ENCODE measurements at places on chromosomes 3 and 15.

DNA sequence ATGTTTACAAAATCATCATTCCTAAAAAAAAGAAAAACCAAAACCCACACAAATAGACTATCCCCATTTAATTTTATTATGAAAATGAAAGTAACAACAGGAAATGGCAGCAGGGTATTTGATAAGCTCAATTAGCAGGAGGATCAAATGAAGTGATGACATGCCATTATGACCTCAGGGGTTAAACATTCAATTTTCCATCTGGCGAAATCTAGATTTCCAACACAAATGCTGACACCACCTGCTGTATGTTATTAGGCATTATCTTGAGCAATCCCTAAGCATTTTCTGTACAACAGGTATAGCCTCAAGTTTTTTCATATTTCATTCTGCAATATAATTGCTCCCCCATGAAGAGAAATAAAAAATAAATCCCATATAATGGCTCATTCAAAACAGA lies 57.1 kb downstream of the SHQ1 start:
- no peak for DNase-seq

DNA sequence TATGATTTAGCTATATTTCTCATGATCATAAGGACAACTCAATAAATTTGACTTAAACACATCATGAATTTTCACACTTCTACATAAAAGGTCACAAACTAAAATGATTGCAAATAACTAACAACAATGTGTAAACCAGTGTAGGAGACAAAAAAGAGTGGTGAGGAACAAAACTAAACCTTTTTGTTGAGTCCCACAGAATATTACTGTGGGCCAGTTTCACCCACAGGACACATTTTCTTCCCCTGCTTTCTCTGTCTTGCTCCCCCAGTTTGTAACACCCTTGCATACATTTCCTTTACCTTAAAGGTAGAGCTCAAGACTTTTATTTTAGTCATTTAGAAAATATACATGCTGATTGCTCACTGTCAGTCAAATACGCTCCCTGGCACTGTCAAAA lies 130.9 kb upstream of the GOLGA6L6 start:
- no peak for DNase-seq

- DNase-seq: no peak
Measured at GRCh38 chr3:191329654-191330529, at the start of gene UTS2B. Gene UTS2B (minus strand): TSS chr3:191330526. CDS start chr3:191282189, 48,337 bp downstream.

- no peak for DNase-seq
Measured at GRCh38 chr3:14685179-14685578, 10.2 kb downstream of the C3orf20 start.

GRCh38 chr3:100745617-100746016 lies 36.3 kb downstream of the TFG start:
- DNase-seq: no peak

GRCh38 chr15:59133929-59134427 lies 29.0 kb downstream of the CCNB2 start:
- no peak for DNase-seq

GRCh38 chr3:40143283-40144090 lies 166.0 kb upstream of the EIF1B start:
- peak; percentile 38 for DNase-seq

GRCh38 chr15:50633653-50634052 lies 52.9 kb downstream of the TRPM7 start:
- peak; percentile 12 for DNase-seq

DNA sequence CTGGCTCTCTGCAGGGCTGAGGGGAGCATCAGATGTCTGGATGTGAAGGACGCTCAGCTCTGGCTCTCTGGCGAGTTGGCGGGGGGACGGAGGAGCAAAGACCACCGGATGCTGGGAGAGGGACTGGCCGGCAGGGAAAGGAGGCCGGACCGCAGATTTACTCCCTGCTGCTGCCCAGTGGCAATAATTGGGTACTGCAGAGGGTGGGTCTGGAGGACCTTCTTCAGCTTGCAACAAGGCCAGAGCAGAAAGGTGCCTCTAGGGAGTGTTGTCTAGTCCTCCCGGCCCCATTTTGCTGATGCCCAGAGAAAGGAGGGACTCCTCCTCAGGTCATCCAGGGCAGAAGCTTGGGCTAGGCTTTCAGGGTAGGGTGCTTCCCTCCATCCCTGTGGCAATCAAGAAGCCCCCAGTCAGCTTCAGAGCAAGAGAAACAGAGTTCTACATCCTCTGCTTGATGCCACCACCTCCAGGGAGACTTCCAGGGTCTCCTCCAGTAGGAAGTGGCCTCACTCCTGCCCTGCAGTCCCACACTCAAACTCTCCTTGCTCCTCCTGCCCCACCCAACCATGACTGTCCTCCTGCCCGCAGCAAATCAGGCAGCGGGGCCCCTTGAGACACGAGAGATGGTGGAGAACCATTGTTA lies 20.3 kb upstream of the CSPG4 start:
- DNase-seq: no peak

Measured in AG04449 (cell line).